ENCODE measurements at places on chromosomes 12 and 14.

DNA sequence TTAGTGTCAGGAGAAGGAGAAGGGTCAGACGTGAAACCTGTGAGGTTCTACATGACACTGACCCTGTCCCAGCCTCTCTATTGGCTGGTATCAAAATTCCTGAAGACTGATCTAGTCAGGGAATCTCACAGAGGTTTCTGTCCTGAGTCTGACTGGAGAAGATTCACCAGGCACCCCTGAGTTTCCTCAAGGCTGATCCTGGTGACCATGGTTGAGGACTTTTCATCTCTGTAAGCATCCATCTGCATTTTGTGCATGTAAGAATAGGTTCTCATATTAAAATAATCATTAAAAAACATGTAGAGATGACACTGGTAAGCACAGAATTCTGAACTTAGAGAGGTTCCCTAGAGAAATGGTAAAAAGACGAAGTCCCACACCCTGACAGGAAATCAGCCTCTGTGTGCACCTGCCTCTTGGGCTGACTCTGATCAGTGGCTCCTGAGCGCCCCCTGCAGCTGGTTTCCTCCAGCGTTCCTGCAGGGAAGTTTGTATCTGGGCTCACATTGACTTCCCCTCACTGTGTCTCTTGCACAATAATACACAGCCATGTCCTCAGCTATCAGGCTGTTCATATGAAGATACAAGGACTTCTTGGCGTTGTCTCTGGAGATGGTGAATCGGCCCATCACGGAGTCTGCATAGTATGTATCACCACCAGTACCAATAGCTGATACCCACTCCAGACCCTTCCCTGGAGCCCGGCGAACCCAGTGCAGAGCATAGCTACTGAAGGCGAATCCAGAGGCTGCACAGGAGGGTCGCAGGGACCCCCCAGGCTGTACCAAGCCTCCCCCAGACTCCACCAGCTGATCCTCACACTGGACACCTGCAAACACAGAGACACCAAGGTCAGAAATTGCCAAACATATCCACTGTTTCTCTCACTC, 991.9 kb downstream of the TMEM121 start:
- DNase-seq = no peak

GRCh38 chr14:43132441-43132840, 1374.6 kb downstream of the FSCB start:
- no peak for DNase-seq

DNA sequence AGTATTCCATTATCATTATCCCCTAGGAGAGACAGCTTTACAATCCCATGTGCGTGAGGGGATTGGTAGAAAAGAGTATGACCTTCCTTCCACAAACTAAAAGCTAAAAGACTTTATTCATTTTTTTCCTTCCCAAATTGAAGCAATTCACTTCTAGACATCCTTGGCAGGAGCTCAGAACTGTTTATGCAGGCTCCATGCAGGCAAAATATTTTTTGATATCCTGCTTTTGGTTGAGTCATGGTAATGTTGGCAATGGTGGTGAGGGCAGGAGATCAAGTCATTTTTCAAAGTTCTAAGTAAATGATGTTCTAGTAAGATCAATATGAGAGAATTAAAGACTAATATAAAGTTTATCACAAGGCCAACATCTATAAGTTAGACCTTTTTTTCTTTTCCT, 1.3 kb upstream of the PLEKHG7 start:
- DNase-seq = peak; percentile 19

- DNase-seq = no peak
Measured at GRCh38 chr12:93683410-93683809, 6.2 kb downstream of the CRADD start.

DNA sequence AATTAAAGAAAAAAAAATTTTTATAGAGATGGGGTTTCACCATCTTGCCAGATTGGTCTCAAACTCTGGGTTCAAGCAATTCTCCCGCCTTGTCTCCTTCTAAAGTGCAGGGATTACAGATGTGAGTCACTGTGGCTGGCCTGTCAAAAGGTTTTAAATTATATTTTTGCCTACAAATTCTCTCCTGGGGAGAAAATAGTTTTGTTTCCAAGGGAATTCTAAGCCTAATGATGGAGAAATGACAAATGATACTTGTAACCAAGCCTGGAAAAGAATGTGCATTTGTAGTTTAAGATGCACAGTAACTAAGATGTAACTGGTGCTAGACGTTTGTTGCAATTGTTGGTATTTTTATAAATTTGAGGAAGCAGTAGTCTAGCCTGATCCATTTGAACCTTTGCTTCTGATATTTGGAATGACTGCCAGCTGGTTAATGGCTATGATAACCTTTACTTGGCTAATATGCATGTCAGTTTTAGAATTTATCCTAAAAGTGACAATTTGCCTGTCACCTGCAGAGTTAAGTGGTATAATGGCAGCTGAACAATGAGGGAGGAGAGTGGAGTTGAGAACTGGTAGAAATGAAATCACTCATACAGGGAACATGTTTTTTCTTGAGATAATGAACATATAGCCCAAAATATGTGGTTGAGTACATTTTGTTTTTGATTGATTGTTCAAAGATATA, 148.0 kb downstream of the FUT8 start:
- peak; percentile 36 for DNase-seq

DNA sequence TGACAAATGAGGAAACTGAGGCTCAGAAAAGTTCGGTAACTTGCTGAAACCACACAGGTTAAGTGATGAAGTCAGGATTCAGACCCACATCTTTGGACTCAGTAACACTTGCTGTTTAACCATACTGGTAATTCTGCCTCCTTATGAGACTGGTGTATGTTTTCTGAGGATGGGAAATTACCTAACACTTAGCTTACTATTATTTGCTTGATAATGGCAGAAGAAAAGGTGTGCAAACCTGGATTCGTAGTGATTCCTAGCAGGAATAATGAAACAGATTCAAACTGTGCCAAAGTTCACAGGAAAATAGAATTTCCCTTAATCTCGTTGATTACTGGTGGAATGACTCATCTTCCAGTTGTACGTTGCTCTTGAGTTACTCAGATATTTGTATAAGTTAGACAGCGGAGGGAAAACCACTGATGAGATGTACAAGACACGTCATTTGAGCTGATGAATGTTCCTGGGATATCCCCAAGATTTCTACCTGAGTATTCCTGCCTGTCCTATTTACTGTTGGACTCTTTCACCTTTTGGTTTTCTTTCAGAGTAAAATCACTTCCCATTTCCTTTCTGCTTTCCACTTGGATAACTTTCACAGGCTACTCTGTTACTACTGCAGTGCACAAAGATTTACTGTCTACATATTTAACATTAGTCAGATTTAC, 37.5 kb downstream of the PRORP start:
- peak; percentile 95 for DNase-seq

DNA sequence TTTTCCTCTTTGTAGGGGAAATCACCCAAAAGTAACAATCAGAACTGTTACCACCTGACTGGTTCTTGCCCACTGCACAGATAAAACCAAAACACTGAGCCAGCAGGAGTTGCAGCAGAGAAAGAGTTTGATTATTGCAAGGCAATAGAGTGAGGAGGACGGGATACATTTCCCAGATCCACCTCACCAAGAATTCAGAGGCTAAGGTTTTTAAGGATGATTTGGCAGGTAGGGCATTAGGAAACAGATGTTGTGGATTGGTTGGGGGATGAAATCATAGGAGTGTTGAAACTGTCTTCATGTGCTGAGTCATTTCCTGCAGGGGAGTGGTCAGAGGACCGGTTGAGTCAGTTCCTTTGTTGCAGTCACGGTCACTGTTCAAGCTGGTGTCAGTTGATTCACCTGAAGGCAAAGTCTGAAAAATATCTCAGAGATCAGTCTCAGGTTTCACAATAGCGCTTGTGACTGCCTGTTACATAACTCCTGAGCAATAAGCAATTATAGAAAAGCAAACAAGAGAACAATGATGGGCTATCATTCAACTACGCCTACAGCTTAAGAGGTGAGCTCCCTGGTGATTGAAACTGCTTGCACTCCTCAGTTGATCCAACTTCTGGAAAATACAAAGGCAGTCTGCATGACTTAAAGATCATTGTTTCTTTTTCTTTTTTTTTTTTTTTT, 20.3 kb upstream of the AMN1 start:
- peak; percentile 98 for DNase-seq

DNA sequence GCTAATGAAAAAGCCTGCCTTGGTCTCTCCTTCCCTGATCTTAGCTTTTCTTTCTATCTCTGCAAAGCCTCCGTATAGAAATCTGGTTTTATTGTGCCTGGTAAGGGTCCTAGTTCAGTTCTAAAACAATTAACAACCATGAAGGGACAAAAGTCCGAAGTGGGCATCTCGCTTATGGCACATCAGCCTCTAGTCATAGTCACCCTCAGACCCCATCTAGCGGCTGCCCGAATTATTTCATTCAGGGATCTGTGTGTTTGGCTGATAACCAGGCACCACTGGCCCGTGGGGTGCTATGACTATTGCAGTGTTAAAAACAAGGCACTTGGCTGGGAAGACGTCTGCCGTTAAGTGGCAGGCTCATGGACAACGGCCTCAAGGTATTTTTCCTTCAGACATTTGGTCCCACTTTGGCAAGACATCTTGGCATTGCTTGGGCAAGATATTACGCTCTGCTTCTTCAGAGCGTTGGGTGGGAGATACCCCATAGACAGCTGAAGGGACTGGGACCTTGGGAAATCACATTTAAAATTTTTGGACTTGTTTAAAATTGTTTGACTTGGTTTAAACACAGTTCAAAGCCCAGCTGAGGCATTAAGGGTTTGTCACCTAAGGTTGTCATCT, 87.1 kb downstream of the SINHCAF start:
- DNase-seq = peak; percentile 62

GRCh38 chr14:60819575-60819974, 85.0 kb downstream of the MNAT1 start:
- no peak for DNase-seq

GRCh38 chr14:30708157-30708556, 86.0 kb downstream of the SCFD1 start:
- no peak for DNase-seq

- no peak for DNase-seq
Measured at GRCh38 chr14:102672410-102672960, 80.0 kb downstream of the RCOR1 start.

DNA sequence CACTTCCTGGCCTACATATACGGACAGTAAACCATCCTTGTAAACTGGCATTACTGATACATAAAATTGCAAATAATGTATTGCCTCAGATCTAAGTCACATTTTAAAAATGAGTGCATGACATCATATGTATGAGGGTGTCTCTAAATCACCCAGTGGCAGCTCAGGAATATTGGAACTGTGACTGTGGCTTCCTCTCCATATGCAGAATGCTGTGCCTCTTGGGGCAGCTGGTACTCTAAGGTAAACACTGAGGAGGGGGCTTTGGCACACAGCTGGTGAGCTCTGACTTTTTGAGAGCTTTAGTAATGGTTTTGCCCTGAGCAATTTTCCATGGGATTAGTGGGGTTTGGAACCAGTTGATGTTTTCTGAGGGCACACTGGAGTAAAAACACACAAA, 263.7 kb downstream of the BMP4 start:
- DNase-seq = no peak

- DNase-seq = no peak
Measured at GRCh38 chr12:116803013-116803736, 65.1 kb downstream of the RNFT2 start.

DNA sequence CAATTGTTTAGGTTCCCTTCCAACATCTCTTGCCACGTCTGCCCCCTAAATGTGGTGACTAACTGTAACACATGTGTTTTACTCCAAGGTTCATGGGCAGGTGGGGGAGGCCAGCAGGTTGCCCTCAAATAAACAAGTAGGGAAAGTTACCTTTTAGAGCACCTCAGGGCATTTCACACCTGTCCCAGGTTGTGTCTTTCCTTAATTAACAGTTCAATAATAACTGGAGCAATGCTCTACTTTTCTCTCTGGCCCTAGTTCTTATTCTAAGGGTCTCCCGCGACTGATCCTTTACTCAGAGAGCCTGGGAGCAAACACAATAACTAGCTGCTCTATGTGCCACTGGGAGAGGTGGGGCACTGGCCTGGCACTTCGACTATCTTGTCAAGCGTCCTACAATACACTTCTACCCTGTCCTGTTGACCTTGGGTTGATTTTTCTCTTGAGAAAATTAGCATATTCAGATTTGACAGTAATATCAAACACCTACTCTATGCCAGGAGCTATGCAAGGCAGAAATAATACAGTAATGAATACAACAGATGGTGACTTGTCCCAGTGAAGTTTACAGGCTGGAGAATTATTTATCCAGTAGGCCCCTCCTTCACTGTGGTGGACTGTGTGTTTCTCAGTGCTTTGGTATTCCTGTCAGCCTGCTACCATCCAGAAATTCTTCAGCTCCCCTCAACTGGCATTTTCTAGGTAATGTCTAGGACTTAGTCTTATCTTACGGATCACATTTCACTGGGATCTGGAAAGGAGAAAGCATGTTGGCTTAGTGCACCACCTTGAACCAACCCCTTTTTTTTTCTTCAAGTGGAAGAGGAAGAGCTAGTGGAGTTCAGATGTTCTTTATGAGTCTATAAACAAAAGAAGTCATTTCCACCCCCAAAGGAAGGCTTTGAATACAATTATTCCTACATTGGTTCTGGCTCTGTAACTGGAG, 202.6 kb downstream of the CRADD start:
- peak; percentile 53 for DNase-seq

DNA sequence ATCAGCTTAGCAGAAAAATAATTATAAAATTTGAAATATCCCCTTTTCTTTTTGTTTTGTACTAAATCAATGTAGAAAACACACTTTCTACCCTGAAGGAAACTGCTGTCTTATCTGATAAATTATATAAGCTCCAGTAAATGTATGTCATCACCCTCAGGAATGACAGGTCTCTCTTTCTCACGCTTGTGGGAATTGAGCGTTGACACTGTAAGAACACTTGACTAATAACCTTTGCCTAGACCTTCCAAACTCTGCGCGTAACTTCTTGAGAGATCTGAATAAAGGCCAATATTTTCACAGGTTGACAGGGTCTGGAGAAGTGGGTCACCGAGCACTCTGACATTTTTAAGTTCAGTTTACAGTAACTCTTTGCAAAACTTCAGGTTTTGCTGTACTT, 138.5 kb downstream of the BCAT1 start:
- no peak for DNase-seq

- peak; percentile 56 for DNase-seq
Measured at GRCh38 chr12:124910561-124911478, 3.6 kb downstream of the UBC start.

DNA sequence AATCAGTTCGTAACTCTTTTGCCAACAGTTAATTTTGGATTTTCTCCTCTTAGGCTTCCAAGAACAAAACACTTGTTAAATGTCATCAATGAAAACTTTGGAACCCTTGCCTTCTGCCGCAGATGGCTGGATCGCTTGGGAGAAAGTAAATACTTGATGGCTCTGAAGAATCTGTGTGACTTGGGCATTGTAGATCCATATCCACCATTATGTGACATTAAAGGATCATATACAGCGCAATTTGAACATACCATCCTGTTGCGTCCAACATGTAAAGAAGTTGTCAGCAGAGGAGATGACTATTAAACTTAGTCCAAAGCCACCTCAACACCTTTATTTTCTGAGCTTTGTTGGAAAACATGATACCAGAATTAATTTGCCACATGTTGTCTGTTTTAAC, 37.7 kb downstream of the USP44 start:
- DNase-seq = no peak

- no peak for DNase-seq
Measured at GRCh38 chr12:75779891-75780496, 251.6 kb downstream of the PHLDA1 start.
